ENCODE measurements at places on chromosomes 16 and 17.

- DNase-seq, result no peak
These were observed 240.3 kb upstream of the GSE1 start for GRCh38 chr16:85372627-85373372.

- peak; percentile 4 for DNase-seq
These were observed 1.0 kb downstream of the HERPUD1 start for GRCh38 chr16:56932721-56933619.

GRCh38 chr16:18049547-18050133, 286.9 kb downstream of the NPIPA8 start:
- DNase-seq, result no peak

DNA sequence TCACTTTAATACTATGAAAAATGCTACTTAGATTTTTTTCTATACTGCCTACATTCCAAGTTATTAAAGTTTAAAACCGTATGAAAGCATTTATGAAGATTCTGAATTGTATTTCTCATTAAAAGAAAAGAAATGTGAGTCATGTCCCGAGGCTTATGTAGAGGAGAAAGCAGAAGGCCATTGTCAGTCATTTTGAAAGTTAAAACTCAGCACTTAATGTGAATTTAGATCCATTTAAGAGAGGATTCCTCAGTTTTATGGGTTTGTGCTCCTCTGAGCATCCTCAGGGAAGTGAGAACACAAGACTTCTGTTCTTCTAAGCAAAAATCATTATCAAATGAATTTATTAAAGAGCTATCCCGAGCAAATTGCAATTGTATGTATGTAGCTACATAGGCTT, 11.8 kb downstream of the C17orf75 start:
- DNase-seq, result no peak
